ENCODE measurements at places on chromosomes 3 and 15. TPM values are rescaled to one million over a fixed set of nuclear protein-coding genes. Genes with fewer than 3 reads are reported as not detected.

- DNase-seq: no peak
These were observed 27.2 kb downstream of the AKAP13 start for GRCh38 chr15:85407421-85408269.

The ACP3 gene
- polyA plus RNA-seq: 31.8 TPM

GRCh38 chr15:48087844-48088243 is 32.9 kb upstream of the SLC24A5 start:
- DNase-seq: no peak

DNA sequence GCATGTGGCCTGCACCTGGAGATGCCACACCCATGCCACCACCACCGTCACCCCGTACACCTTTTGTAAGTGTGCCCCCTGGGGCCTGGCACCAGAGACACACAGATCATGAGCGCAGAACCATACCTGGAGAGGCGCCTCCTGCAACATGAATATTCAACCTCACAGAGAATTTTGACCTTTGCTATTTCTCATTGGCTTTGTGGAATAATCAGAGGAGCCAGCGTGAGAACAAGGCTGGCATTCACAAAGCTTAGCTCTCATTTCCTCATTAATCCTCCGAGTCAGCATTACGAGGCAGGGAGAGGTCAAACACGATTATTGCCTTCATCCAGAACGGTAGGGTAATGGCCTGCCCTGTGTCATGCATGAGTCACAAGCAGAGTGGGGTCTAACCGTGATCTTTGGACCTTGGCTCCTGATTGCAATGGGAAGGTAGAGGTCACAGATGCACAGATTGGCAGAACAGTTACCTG is 73.0 kb upstream of the POMGNT2 start:
- peak; percentile 49 for DNase-seq

GRCh38 chr3:185988080-185988815 is 50.4 kb upstream of the TRA2B start:
- DNase-seq: no peak

The PRR20G gene
- polyA plus RNA-seq: not detected

DNA sequence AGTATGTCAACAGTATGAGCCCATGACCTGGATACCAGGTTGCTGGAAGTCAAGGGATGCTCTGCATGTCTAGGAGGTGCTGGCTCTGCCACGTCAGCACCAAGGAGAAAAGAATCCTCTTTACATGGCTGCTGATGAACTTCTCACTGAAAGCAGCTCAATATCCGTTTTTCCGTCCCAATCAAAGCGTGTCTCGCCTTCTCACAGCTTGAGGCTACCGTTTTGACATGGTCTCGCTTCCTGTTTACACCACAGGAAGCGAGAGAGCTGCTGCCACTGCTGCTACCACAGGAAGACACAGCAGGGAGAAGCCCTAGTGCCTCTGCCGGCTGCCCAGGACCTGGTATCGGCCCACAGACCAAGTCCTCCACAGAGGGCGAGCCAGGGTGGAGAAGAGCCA is 27.3 kb downstream of the STARD5 start:
- no peak for DNase-seq

DNA sequence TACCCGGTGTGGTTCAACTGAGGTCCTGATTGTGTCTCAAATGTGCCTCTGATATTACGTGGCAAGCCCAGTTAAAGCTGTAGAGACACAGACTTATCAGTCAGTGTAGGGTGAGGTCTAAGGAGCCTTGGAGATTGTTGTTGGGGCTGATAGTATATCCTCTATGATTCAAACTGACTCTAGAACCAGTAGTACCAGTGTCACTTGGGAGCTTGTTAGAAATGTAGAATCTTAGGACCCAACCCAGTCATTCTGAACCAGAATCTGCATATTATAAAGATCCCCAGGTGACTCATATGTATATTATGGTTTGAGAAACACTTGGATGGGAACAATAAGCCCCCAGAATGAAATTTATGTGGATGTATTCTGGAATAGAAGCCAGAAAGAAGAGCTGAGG is 83.5 kb downstream of the PIK3R4 start:
- no peak for DNase-seq

DNA sequence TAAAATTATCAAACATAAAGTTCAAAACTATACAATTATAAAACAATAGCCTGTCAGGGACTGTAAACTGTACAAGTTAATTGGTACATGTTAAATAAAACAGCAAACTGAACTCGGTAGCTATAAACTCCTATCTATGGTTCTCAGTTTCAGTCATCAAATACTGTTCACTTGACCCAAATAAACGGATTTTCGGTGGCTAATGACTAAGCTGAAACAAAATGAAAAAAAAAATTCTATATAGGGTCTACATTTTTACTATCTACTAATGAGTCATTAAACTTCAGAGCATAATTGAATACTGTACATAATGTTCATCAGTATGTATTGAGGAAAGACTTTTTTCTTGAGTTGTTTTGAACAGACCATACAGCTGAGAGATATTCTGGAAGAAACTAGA is 6.6 kb downstream of the PROK2 start:
- no peak for DNase-seq

DNA sequence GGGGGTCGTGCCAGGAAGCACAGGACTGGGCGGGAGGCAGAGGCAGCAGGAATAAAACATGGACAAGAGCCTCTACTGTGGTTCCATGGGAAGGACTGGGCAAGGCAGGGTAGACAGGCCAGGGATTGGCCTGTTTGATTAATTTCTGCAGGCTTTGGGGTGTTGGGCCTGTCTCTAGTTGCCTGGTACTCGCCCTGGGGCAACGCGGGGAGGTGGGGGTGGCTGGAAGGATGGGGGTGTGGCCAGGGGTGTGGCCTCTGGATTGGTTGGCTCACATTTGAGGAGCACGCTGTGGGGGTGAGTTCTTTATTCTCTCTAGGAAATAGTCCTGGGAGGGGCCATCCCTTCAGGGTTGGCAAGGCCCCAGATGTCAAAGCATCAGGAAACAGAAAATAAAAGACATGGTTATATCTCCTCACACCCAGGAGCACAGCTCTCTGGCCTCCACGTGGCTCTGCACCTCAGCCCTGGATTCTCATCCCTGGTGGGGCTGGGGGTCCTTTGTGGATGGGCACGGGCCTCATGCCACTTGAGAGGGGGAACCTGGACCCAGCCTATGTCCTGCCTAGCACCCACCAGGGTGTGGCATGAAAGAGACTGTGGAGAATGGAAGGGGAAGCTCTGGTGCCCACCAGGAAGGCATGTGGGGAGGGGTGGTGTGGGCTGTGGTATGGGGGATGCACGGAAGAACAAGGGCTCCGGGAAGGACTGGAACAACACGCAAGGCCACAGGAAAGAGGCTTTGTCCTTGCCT is 223.0 kb upstream of the LYSMD4 start:
- DNase-seq: no peak

GRCh38 chr3:149203758-149204157 is 17.9 kb downstream of the CP start:
- no peak for DNase-seq

- no peak for DNase-seq
These were observed 274.2 kb upstream of the ARRDC4 start for GRCh38 chr15:97686324-97686723.

- DNase-seq: peak; percentile 73
These were observed 19.8 kb upstream of the CELF6 start for GRCh38 chr15:72339777-72340177.

GRCh38 chr15:39461536-39462130 is 119.2 kb upstream of the THBS1 start:
- DNase-seq: peak; percentile 90

DNA sequence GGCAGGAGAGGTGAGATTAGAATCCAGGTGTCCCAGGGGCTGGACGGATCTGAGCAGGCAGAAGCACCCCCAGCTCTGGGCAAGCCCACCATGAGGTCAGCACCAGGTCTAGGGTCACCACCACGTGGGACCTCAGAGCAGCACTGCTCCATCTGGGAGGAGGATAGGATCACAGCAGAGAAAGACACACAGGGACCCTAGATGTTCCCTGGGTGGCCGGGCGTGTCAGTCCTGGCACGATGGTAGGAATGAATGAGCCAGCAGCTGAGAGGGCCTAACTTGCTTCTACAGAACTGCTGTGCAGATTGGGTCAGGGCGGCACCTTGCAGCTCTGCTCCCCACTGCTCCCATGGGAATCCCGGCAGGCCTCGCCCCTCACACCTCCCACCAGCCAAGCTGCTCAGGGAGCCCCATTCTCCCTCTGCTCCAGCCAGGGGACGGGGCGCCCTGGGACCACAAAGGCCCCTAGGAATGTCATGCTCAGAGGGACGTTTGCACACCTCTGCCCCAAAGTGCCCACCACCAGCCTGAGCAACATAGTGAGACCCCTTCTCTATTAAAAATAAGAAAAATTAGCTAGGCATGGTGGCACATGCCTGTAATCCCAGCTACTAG is 66.3 kb downstream of the ZNF445 start:
- no peak for DNase-seq

GRCh38 chr3:22858486-22858885 is 344.6 kb upstream of the UBE2E2 start:
- DNase-seq: no peak

- no peak for DNase-seq
These were observed 67.9 kb upstream of the UBE2E2 start for GRCh38 chr3:23135026-23135785.

GRCh38 chr15:66734961-66735908 is 33.2 kb downstream of the SMAD6 start:
- no peak for DNase-seq

- DNase-seq: peak; percentile 40
These were observed 65.0 kb downstream of the FRMD4B start for GRCh38 chr3:69320871-69321271.

GRCh38 chr3:43883729-43884396 is 193.1 kb downstream of the ABHD5 start:
- no peak for DNase-seq

GRCh38 chr3:63029921-63030320 is 154.7 kb upstream of the CADPS start:
- no peak for DNase-seq

- no peak for DNase-seq
These were observed 16.6 kb downstream of the FOXB1 start for GRCh38 chr15:60020736-60021135.

GRCh38 chr3:104438706-104439105 is 928.0 kb upstream of the ALCAM start:
- DNase-seq: no peak

The BFSP2 gene
- polyA plus RNA-seq: 0.86 TPM

The KCTD6 gene
- polyA plus RNA-seq: 24.5 TPM

The ROPN1 gene
- polyA plus RNA-seq: not detected

DNA sequence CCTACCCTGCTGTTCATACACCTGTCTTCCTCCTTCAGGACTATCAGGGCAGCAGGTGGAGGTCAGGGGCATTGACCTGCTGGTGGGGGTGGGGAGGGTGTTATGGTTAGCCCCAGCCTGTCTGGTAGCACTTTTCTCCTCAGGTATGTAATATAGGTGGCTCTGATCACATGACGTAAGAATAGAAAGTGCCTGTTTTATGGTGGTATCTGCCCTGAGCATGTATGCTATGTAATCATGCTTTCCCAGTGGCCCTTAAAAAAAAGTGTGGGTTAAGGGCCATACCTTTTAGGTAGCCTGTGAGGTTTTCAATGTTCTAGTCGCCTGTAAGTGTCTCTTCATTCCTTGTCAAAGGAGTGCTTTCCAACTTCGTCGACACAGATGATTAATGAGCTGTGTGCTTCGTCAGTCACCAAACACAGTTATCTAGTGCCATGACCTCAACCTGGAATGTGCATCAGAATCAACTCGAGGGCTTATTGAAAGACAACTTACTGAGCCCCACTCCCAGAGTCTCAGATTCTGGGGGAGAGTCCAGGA is 86.3 kb downstream of the KLHL25 start:
- peak; percentile 52 for DNase-seq

DNA sequence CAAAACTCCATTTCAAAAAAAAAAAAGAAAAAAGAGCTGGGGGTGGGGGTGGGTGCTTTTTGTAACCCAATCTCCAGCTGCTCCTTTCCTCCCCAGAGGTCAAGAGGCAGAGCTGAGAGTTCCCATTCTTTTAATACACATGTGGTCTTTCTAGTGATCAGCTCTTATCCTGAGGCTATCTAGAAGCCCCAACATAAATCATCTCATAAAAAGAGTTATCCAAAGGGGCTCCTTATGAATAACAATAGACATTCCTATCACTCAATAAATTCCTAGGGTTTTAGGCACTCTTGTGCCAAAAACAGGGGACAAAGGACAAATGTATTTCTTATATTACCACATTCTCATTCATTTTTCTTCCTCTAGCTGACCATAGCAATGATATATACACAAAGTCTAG is 25.1 kb upstream of the GAP43 start:
- DNase-seq: no peak

The PPP4R2 gene
- polyA plus RNA-seq: 14.5 TPM

- DNase-seq: no peak
These were observed 7.9 kb upstream of the BCL2A1 start for GRCh38 chr15:79978655-79979514.

DNA sequence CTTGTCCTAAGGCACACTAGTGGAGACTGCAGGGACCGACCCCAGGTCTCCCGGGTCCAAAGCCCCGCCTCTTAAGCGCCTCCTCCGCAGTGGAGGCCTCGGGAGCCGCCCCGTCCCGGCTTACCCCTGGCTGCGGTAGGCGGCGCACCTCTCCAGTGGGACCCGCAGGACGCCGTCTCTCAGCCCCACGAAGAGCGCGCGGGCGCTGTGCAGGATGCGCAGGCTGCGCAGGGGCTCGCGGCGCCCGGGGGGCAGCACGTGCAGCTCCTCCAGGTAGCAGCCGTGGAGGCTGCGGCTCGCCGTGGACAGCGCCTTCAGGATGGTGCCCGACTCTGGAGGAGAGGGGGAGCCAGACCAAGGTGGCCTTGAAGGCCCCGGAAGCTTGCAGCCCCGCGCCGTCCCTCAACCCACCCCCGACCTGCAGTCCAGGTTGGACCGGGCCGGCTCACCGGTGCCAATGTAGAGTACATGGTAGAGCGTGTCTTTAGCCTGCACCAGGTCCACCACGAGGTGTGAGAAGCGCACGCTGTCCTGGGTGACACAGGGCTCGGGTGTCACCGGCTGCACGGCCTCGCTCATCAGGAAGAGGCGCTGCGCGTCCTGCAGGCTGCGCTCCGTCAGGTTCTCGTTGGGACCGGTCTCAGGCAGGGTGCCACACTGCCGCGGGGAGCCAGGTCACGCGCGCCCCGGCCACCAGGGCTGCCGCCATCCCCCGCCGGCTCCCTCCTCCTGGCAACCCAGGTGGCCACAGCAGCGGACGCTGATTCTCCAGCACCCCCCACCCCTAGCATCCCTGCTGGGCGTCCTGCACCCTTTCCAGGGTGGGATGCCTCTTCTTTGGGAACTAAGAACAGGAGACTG is 105.5 kb downstream of the SEMA5B start:
- DNase-seq: peak; percentile 50

The PTPRG gene
- polyA plus RNA-seq: 9.2 TPM

DNA sequence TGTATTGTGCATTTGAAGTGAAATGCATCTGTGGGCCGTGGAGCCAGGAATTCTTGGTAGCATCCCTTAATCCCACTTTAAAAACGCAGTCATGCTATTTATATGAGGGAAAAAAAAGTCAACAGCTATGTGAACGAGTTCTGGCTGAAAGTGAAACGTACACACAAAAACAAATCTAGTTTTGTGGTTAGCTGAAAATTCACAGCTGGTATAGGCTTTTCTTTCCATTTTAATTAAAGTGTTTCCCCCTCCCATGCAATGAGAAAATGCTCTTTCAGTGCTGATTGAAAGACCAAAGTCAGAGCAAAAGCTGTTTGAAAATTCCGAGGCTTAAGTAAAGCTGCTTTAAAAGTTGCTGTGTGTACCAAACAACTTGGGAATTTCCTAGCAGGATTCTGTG is 297.4 kb downstream of the PLCL2 start:
- no peak for DNase-seq
